ENCODE measurements at places on chromosomes 2 and 18.

GRCh38 chr18:48836231-48836805 is 114.4 kb downstream of the SMAD7 start:
- DNase-seq, result no peak

- DNase-seq, result no peak
Observed at GRCh38 chr2:143521396-143521795, 392.2 kb downstream of the ARHGAP15 start.

DNA sequence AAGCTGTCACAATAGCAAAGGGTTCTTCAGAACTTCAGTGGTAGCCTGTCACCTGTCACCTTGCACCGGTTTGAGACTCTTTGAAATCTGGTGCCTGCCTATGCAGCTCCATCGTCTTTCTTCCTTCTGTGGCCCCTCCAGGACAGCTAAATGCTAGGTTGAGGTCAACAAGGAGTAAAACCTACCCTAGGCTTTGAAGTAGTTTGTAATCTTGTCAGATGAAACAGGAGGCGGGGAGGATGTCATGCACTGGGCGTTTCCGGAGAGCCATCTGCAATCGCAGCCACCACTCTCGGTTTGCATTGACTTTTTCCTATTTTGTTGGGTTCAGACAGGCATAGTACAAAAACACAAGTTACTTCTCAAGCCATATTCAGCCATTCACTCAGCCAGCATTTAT is 116.7 kb downstream of the LPIN1 start:
- no peak for DNase-seq

DNA sequence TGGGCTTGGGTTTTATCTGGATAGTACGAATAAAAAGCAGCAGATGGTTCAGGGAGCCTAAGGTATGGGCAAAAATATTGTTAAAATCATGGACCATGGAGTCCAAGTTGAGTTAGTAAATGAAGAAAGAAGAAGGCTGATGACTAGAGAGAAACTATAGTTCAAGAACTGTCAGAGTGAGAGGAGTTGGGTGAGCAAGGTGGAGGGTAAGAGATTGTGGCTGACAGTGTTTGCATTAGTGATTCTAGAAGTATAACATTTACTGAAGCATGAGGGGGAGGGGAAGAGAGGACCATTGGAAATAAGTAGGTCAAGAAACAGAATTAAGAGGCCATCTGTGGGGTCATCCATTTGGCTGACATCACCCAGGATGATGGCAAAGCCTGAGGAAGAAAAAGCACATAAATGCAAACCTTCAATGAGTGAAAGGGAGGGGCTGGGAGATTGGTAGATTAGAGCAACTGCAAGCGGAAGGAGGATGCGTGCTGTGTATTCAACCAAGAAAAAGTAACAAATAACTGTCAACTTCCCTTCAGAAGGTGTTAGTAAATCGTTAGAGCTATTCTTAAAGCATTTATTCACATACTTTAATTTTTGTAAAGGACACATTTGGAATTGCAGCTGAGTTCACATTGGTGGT is 392.8 kb downstream of the TSN start:
- no peak for DNase-seq

DNA sequence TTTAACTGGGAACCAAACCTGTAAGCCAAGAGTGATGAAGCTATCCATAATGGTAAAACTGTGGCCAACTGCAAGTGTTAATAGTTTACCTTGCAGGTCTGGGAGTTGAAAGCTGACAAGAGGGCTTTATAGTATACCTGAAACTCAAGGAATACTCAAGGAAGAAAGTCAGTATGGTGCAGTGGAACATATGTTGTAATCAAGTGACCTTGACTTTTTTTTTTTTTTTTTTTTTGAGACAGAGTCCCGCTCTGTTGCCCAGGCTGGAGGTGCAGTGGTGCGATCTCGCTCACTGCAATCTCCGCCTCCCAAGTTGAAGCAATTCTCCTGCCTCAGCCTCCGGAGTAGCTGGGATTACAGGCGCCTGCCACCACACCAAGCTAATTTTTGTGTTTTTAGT is 27.6 kb downstream of the VIL1 start:
- no peak for DNase-seq

- DNase-seq, result no peak
Observed at GRCh38 chr18:48219037-48219809, 190.0 kb downstream of the ZBTB7C start.
